Left renal cortex interstitium (tissue), 4 donors: ENCODE measurements at places on chromosomes 11 and 22. TPM values are rescaled to one million over a fixed set of nuclear protein-coding genes. Genes with fewer than 3 reads are reported as not detected.

- no peak for DNase-seq
These were observed 12.9 kb downstream of the CHEK1 start for GRCh38 chr11:125637840-125638239.

DNA sequence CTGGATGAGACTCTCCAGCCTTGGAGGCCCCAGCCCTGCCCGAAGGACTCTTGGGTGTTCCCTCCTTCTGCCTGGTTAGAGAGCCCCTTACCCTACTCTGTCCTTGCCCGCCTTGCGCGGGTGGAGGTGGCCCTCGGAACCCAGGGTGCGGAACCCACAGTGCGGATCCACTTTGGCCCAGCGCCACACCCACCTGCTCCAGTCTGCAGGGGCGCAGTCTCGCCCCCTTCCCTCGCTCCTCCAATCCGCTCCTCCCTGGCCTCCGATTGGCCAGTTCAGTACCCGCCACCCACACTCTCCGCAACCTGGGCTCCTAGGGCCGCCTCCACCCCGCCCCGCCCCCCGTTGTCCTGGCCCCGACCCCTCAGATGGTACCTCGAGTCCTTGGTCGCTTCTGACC is 2.4 kb downstream of the CAPN1 start:
- no peak for DNase-seq

- no peak for DNase-seq
These were observed 165.0 kb upstream of the MTMR2 start for GRCh38 chr11:96088914-96089313.

GRCh38 chr11:69951821-69952220 is 126.3 kb upstream of the ANO1 start:
- DNase-seq = no peak

DNA sequence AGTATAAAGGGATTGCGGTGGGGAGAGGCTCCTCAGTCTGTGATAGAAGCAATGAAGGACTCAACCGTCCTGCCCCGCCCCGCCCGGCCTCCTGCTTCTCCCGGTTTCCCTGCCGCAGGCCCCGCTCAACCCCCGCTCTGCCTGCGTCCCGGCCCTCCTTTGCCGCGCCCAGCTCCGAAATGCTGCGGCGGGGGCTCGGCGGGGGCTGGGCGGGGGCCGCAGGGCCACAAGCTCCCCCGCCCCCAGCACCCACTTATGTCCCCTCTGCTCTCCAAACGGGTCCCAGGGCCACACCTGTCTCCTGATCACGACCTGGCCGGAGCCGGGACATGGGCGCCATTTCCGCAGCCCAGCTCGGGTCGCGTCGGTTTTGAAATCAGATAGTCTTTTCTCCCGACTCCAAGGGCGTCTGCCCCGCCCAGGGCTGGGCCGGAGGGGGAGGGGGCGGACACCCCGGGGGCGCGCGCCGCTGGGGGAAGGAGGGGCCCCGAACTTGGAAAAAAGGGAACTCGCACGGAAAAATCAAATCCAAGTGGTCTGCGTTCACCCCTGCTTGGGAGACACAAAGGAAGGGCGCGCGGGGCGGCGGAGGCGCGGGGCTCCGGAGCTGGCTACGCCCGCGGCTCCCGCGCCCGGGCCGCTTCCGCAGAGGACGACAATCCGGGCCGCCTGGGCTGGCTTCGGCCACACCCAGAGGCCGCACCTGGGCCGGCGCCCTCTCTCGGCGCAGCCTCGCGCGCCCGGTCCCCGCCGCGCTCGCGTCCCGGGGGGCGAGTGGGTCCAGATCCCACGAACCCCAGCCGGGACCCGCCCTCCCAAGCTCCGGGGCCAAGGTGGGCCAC is 70.6 kb upstream of the EP300 start:
- DNase-seq = no peak

DNA sequence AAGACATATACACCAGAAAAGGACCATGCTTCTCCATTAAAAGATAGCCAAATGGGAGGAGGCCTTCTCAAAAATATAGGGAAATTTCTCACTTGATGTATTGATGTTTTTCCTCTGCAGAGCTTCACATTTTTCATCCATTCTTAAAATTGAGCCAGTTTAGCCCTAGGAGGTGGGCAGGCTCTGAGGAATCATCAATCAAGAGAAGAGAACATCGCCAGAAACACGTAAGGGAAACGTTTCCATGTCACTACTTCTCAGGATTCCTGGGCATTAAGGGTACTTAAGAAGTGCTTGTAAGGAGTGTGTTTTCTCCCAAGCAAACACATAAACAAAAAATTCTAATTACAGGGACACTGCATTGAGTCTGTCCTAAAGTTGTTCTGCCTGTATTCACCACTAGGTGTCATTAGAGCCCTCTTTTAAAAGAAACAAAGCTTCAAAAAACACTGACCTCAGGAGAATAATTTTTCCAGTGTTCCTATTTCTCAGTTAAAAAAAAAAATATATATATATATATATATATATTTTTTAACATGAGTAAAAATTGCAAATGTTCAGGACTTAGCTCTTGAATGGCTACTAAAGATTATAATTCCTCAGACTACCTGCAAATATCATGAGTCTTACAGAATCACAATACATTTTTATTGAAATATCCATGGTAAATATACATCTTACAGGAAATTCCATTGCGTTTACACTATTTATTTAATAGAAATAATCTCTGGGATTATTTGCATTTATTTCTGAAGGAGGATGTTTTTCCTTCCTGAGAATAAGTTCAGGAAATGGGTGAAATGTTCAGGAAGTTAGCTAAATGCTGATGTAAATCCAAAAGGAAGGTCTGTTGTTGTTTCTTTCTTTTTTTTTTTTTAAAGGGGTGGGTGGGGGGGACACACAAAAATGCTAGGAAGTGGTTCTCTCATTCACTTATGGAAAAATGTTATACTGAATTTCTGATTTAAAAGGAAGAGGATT is 16.0 kb downstream of the FZD4 start:
- DNase-seq = no peak

GRCh38 chr11:7574491-7575130 is 60.8 kb downstream of the PPFIBP2 start:
- DNase-seq = no peak

- no peak for DNase-seq
These were observed 73.5 kb upstream of the ZC3H12C start for GRCh38 chr11:110019675-110020074.

GRCh38 chr22:20983081-20983771 is 1.1 kb downstream of the LZTR1 start:
- DNase-seq = no peak

DNA sequence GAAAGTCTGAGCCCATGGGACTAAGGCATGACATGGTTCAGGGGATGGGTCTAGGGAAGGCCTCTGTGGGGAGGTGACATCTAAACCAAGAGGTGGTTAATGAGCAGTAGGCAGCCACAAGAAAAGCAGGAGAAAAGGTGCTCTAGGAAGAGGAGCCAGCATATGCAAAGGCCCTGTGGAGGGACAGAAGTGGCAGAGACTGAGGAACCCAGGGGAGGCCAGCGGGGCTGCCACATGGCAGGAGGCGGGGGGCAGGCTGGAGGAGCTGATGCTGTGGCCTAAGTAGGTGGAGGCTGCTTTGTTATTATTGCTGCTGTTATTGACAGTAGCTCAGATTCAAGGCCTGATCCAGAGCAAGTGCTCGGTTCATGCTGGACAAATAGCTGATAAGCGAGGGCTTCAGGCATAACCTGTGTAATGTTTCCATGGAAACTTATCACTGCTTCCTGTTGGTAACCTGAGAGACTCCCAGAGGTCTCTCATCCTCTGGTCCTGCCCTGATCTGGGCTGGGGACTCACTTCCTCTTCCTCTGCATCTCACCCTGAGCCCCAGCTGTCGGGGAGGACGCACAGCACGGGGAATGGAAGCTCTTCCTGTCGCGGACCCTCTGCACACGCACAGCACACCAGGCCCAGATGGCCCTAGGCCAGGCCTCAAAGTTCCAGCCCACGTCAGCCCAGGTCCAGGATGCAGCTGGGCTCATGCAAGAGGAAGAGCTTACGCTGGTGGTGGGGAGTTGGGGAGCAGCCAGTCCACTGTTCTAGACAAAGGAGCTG is 75.2 kb upstream of the TP53I11 start:
- DNase-seq = peak; percentile 22

DNA sequence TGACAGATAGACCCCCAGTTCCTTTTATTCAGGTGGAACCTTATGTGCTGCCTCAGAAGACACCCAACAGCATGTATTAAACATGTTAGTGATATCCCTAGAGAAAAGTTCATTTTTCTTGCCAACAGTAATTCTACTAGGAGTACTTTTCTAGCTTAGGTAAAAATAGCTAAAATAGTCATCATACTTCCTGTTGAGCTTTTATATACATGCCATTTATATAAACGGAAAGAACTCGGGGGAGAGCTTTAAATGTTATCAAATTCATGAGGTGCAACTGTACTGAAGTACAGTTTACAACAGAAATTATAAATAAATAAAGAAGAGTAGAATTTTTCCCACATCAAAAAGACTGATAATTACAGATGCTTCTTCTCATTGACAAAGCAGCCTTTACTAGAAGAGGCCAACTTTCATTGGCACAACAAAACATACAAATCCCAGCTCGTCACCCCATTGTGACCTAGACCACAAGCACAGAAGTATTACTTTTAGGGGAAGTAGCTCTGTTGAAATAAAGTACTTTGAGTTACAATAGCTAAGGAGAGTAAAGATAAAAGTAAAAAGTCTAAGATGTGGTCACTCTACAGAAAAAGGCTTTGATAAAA is 59.1 kb upstream of the POU2AF2 start:
- no peak for DNase-seq

- no peak for DNase-seq
These were observed 631 bp upstream of the C22orf39 start for GRCh38 chr22:19448076-19448607.

DNA sequence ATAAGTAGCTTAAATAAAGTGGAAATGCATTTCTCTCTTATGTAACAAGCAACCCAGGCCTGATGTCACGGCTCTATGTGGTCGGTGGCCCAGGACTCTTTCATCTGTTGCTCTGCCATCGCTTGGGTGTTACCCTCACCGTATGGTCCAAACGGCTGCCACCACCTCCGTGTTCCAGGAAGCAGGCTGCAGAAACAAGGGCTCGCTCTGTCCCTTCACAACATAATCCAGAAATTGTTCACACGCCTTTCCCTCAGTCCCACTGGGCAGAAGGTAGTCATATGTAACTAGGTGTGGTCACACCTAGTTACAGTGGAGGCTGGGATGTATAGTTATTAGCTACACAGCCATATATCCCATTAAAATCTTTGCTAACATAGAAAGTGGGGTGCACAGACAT is 421.0 kb downstream of the SOX6 start:
- DNase-seq = no peak

DNA sequence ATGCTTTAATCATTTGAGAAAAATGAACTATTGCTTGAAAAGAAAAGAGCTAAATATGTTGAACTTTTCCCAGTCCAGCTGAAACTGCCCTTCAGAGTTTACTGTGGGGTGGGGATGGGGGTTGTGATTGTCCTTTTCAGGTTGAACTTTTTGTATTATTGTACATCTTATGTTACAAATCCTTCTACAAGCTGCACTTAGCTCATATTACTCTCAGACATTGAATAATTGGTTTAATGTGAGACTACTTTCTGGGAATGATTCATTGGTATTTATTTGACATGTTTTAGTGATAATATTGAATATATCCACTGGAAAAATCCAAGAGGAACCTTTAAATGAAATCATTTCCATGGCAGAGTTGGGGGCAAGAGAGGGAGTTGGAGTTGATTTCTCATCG is 84.9 kb downstream of the ATXN10 start:
- no peak for DNase-seq

DNA sequence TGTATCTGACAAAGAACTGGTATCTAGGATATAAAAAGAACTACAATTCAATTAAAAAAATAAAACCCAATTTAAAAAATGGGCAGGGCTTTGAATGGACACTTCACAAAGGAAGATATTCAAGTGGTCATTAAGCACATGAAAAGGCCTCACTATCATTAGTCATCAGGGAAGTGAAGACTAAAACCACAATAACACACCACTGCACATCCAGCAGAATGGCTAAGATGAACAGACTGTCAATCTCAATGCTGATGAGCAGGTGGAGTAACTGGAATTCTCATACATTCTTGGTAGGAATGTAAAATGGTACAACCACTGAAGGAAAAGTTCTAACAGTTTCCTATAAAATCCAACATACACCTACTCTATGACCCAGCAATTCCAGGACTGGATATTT is 8.9 kb downstream of the HPS4 start:
- no peak for DNase-seq

DNA sequence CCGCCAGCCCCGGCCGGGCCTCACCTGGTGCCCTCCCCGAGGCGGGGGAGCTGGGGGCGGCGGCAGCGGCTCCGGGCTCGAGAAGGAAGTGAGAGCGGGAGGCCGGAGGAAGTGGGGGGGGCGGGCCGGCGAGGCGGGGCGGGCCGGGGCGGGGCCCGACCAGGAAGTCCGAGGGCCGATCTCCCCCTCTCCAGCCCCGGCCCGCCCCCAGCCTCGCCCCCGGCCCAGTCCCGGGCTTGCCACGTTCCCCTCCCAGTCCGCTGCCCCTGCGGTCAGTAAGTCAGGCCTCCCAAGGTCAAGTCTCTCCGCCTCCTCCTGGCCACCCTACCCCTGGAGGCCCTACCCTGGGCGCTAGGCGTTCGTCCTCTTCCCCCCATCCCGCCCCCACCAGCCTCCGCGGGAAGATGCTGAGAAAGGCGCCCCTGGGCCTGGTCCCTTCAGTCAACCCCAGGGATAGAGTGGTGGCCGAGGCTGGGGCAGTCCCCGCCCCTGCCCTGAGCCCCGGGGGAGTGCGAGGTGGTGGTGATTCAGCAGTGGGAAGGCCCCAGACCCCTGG is at the start of gene RHOG:
RHOG (minus strand) TSS at position 90 of the 556 bp plus-strand sequence. CDS start 12,821 bp downstream, outside the sequence.
- peak; percentile 55 for DNase-seq

GRCh38 chr11:101407324-101407723 is 176.5 kb downstream of the TRPC6 start:
- DNase-seq = no peak

DNA sequence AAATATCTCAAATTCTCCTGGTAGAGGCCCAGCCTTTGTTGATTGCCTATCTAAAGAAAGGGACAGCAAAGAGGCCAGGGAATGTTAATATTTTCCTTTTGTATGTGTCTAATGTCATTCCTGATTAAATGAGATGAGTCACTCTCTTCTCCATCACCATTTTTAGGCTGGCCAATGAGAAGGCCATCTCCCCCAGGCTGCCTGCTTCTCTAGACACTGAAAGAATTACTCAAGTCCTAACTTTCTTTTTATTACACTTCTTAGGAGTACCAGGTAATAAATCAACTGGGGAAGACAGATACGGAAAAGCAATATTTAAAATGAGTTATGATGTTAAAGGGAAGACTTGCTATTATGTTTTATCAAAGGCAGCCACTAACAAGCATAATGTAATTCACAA is 259.2 kb upstream of the SORL1-AS1 start:
- DNase-seq = no peak

DNA sequence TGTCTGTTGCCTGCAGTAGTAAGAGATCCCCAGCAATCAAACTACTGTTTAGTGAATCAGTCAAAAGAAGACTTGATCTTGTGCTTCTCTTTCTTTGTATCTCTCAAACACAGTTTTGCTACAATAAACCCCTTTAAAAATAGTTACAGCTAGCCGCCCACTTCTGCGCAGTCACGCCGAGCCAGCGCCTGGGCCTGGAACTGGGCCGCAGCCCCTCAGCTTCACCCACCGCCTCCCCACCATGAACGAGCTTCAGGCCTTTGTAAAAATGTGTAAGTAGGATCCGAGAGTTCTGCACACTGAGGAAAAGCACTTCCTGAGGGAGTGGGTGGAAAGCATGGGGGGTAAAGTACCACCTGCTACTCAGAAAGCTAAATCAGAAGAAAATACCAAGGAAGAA is 60.5 kb downstream of the CWC15 start:
- DNase-seq = no peak

SCGB2A2 gene
- polyA plus RNA-seq = not detected

CD151 gene
- polyA plus RNA-seq = 201 TPM

EMID1 gene
- 63.6 TPM for polyA plus RNA-seq

IRAG1 gene
- polyA plus RNA-seq = 10.3 TPM
